ENCODE measurements at places on chromosomes 12 and 14.
A peak's percentile ranks its signal among the peaks of the same experiment; 100 is the strongest.

GRCh38 chr12:1562813-1563407, 31.5 kb downstream of the FBXL14 start:
- DNase-seq, result no peak

DNA sequence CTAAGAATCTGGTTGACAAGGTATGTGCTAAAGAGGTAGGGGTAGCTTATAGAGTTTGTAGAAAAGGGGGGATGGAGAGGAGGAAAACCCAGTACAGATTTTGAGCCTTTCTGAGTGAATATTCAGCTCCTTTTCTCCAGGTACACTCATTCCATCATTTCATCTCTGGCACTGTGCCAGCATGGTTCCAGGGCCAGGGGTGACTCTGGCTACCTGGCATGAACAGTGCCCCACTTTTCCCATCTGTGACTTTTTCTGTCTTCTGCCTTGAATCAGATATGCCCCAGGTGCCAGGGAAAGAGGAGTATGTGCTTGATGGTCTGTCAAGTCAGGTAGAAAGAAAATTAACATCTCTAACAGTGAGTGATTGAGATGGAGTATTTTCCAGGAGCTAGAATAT, 175.7 kb downstream of the CACNA1C start:
- no peak for DNase-seq

GRCh38 chr12:125989696-125990095, 924.5 kb downstream of the AACS start:
- DNase-seq, result no peak

DNA sequence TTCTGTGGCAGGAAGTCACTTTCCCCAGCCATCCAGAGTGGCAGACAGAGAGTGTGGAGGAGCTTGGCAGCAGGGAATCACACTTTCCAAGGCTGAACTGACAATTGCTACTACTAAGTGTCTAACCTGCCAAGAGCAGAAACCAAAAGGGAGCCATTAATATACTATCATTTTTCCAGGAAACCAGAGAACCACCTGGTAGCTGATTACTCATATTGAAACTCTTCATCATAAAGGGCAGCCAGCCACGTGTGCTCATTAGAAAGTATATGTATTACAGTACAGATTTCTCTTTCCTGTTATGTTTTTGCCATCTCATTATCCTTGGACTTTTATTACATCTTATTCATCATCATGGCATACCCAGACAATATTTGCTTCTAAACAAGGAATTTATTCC, 374.9 kb downstream of the GXYLT1 start:
- DNase-seq, result no peak

DNA sequence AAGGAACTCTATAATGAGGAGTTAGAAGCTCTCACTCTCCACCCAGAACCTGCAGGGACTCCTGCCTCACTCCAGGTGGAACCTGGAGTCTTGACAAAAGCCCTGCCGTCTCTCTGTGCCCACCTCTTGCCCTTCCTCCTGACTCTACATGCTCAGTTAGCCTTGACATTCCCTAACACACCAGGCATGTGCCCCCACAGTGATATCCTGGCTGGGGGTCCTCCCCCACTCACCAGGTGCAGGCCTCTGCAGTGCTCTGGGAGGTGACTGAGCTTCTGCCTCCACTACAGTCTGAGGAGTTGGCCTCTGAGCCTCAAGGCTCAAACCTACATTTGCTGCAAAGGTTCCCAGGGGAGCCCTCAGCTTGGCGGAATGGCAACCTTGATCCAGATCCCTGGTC, 300.7 kb downstream of the ADGRD1 start:
- no peak for DNase-seq

DNA sequence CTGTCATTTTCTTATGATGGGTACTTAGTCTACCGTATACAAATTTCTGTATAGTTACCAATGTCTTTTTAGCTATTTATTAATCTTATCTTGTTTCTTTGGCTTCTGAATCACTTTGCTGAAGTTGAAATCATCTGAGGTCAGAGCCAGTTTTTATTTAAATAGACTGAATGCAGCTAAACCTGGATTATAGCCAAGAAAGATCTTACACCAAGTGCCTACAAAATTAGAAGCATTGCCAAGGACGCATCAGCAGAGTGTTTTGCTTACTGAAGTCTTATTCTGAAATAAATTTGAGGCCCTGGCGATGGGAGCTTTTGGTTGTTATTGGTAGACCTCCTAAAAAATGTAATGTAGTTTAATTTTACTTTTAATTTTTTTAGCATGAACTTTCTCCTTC, 128.2 kb downstream of the RGS6 start:
- DNase-seq, result no peak

DNA sequence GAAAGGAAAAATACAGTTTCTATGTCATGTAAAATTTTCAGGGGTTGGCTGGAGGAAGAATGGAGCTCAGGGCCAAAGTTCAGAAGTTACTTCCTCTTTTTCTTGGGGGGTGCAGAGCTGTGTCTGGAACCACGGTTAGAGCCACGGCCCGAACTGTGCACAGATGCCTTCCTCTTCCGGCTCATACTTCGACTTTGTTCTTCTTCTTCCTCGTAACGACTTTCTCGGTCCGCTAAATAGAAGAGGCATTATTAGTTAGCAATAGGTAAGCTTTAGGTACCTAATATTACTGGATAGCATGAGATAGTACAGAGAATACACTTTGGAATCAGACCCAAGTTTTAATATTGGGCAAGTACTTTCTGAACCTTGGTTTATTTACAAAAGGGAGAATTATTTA, 31.2 kb downstream of the SUPT16H start:
- no peak for DNase-seq

DNA sequence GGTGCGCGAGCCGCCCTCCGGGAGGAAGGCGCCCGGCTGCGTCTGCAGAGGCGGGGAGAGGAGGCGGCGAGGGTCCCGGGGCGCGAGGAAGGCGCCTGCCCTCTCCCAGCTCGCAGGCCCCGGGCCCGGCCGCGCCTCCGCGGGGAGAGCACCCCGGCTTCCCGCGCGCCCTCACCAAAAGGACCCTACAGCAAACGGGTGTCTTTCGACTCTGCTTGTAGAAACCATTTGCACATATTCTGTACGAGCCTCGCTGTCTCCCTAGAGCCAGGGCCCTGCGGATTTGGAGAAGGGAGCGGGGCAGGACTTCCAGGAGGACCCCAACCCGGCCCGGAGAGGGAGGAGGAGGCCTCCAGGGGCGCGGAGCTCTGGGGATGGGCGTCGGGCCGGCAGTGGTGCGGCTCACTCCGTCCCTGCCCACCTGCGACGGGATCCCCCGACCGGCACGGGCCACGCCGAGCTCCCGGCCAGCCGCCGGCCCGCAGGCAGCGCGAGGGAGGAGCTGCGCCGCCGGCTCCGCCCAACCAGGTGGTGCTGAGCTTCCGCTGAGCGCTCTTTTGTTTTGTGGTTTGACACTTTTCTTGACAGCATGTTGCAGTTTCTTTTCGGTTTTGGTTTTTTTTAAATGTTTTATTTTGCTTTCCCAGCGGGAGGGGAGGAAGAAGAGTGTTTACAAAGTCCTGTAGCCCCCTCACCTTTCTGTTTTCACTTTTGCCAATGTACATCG, 103.3 kb upstream of the FKBP4 start:
- peak; percentile 57 for DNase-seq

- no peak for DNase-seq
Measured at GRCh38 chr14:22334627-22335026, 254.4 kb downstream of the DAD1 start.

GRCh38 chr12:123648401-123648800, 14.8 kb downstream of the GTF2H3 start:
- no peak for DNase-seq

GRCh38 chr14:60487211-60487610, 1.3 kb upstream of the C14orf39 start:
- no peak for DNase-seq

DNA sequence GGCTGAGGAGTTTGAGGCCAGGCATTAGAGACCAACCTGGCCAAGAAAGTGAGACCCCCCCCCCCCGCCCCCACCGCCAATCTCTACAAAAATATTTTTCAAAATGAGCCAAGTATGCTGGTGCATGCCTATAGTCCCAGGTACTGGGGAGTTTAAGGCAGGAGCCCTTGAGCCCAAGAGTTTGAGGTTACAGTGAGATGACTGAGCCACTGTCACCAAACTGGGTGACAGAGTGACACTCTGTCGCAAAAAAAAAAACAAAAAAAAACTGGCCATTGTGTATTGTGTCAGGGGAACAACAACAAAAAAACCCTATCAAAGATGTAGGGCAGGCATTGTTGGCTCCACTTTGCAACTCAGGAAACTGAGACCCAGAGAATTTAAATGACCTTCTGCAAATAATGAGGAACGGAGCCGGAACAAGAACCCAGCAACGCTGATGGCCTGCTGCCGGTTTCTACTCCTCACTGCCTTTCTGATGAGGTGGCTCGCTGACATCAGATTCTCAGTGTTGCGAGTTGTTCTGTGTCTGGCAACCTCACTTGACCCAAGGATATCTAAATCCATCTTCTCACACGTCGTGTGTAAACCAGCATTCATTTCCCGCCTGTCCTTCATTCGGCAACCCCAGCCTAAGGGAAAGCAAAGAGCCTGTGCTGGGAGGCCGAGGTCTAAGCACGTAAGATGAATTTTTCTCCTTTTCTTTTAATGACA, 195.2 kb upstream of the CRY1 start:
- no peak for DNase-seq

- DNase-seq, result no peak
Measured at GRCh38 chr14:34718750-34719304, 4.4 kb upstream of the CFL2 start.

DNA sequence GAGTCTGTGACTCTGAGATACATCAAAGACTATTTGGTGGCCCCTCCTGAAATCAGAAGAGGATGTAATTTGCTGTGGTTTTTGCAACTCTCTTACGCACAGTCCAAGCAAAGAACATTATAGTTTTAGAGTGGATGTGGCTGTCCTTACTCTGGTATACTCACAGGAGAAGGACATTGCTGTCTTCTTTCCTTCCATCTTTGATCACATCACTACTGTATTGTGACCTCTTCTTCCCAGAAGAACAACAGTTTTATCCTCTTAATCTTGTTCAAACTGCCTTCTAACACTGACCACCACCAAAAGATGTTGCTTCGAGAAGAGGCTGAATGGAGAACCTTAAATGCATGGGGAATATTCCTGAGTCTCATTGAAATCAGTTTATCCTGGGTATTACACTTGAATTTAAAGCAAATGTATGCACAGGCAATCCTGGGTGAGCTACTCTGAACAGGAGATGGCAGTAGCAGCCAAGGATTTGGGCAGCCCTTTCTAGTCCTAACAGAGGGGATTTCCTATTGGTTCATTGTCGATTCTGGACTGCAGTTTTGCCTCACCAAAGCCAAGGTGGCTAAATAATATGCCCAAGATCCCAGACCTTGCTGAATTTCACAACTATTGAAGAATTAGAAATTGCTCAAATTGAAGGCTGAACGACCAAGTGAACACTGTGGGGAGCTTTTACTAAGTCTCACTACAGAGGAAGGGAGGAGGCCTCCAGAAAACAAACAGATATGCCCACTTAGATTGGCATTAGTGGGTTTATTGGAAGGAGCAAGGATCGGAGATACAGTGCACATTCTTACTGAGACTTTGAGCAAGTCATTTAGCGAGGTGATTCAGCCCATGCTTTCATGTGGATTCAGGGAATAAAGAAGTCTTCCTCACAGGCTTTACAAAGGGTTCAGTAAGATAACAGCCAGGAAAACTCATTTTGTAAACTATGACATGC, 282.8 kb downstream of the PAWR start:
- DNase-seq, result peak; percentile 76

DNA sequence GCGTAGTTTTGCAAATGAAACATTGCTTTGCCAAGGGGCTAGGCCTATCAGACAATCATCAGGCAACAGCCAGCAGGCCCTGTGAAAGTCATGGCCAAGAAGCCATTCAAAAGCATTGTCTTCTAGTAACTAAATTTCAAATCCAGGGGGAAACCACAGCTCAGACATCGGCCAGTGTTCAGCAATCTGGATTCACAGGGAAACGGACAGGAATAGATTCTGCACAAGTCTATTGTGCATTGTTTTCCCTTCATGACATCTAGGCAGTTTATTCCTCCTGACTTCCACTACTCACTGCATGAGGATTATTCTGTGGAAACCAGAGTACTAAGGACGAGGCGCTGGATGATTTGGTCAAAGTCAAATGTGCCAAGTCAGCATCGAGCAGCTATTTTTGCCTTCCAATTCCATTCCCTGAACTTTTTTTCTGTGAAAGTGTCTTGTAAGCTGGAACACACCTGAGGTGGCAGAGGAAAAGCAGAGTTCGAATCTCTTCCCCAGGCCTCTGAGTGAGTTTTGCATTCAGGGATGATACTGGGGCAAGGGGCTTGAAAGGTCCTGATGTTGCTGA, 75.4 kb downstream of the VCPKMT start:
- DNase-seq, result no peak

DNA sequence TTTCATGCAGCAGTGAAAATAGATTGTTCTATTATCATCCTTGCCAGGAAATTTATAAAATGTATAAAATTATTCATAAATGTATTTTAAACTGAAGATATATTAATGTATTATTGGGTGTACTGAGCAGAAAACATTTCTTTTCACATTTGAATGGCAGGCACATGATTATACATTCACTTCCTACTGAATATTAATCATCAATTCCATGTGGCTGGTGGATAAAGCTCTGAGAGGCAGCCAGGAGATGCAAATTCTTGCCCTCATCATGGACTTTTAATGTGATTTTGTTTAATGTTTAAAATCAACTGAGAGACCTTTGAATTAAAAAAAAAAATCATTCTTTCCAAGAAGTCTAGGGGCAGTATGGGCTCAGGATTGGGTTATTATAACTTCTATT, 40.8 kb downstream of the ANO6 start:
- DNase-seq, result no peak

DNA sequence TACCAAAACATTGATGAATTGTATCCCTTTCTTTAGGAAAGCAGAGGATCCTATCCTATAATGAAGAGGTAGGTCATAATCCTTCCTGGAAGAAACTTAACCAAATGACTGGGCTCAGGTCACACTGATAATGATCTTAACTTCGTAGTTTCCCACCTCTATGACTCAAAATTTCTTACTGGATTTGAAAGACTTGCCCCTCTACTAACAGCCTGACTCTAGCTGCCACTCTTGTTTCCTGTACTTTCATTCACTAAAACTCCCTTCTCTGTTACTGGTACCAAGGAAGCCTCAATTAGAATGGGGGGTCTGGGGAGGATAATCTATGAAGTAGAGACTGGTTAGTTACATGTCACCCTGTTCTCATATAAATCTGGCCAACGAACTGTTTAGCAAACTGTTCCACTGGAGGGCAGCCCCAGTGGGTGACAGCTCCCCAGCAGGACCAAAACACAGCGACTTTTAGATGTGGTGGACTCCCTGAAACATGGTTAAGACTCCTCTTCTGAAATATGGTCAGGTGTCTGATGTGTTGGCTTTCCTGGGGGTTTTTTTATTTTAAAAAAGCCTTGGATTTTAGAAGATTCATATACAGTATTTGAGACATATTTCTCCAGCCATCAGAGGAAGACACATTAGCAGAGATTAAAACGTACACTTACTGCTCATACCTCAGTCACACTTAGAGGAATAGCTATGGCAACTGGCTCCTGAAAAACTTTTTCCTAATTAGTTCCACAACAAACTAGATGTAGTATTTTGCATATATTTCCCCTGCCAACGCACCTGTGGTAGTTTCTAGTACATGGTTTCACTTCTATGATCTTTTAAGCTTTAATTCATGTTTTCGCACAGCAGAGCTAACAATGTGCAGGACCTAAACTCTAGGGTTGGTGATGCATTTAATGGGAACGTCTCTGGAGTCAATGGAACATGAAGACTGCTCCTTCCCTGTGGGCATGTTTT, 72.3 kb downstream of the ACADS start:
- DNase-seq, result no peak

GRCh38 chr14:105890474-105891220, 364.3 kb downstream of the TMEM121 start:
- no peak for DNase-seq

- peak; percentile 49 for DNase-seq
Measured at GRCh38 chr12:113231235-113232088, 10.2 kb downstream of the TPCN1 start.

- DNase-seq, result no peak
Measured at GRCh38 chr14:100419856-100420255, 96.7 kb downstream of the SLC25A47 start.

Data from NT2/D1 (cell line).